Breast epithelium (tissue), 4 donors: ENCODE measurements at places on chromosomes 3 and 15. TPM values are rescaled to one million over a fixed set of nuclear protein-coding genes. Genes with fewer than 3 reads are reported as not detected.

The PTH1R gene
- total RNA-seq = 13.4 TPM

The ITPKA gene
- total RNA-seq = not detected

The AMT gene
- total RNA-seq = 8.3 TPM

The SLC12A1 gene
- under 0.01 TPM for total RNA-seq

The GOLGA8M gene
- 2.9 TPM for total RNA-seq

The FBXW12 gene
- 0.32 TPM for total RNA-seq

The RBP2 gene
- total RNA-seq = not detected

The TRAT1 gene
- 0.64 TPM for total RNA-seq

The FBN1 gene
- total RNA-seq = 83.2 TPM

The IL17RC gene
- total RNA-seq = 59.6 TPM
